ENCODE measurements at places on chromosomes 5 and 9.

- DNase-seq: no peak
Observed at GRCh38 chr5:139676951-139677735, 29.0 kb downstream of the CXXC5 start.

DNA sequence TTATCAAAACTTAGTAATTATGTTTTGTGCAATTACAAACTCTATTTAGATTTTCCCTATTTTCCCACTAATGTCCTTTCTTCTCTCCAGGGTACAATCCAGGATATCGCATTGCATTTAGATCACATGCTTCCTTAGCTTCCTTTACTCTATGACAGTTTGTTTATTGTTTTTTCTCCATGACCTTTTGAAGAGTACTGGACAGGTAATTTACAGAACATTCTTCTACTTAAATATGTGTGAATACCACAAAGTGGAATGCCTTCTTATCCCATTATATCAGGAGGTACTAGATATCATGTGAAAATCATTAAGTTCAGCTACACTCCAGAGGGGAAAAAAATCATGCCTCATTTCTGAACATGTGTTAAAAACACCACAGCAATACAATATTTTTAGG lies 776.6 kb upstream of the CDH9 start:
- DNase-seq: no peak

DNA sequence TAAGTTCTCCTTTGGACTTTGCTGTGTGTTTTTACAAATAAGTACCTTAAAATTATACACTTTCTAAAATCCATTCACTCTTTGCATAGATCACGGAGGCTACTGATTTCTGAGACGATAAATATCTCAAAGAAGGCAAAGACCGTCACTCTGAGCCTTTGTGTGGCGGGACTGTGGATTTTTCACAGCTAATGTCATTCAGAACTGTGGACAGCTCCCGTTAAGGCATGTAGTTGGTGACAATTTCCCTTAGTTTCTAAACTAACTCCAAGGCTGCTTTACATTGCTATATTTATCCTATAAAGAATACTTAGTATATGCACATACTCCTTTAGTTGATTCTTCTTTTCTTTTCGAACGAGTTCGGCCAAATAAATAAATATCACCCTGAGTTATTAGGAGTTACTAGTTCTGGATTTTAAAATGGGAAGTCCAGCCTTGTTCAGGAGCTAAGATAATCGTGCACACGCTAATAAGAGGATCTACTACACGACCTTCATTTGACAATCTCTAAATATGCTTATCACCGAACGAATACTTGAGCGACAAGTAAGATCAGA lies 1.8 kb downstream of the HCN1 start:
- no peak for DNase-seq

DNA sequence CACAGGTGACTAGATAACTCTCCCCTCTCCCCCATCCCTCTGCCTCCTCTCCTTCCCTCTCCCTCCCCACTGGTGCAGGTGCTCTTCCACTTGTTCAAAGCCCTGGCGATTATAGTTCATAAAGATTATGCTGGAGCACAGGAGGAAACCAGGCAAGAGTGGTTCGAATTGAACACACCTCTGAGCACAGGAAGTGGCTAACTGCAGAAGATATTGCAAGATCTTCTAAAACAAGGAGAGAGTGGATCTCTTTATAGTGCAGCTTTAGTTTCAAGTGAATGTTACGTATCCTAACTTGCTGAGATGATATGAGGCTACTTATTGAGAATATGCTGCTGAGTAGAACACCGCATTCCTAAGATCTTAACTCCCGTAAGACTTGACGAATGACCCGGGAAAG lies 178.4 kb downstream of the GOLPH3 start:
- no peak for DNase-seq

- no peak for DNase-seq
Observed at GRCh38 chr5:116365006-116365496, 209.6 kb downstream of the SEMA6A start.

GRCh38 chr5:82168294-82168693 lies 109.9 kb downstream of the RPS23 start:
- no peak for DNase-seq

DNA sequence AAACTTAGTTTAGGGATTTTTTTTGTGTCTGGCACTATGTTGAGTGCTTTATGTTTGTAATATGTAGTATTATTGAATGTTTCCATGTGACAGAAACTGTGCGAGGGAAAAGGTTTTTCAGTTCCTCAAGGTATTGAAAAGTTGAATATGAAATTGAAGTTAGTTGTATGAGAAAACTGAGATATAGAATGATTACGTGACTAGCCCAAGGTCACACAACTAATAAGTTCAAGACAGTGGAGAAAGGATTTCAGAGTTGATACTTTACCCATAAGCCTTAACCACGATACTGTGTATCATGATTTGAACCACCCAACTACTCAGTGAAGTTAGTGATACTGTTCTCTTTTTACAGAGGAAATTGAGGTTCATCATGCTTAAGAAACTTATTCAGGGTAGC lies 5.7 kb downstream of the NIPBL start:
- no peak for DNase-seq

DNA sequence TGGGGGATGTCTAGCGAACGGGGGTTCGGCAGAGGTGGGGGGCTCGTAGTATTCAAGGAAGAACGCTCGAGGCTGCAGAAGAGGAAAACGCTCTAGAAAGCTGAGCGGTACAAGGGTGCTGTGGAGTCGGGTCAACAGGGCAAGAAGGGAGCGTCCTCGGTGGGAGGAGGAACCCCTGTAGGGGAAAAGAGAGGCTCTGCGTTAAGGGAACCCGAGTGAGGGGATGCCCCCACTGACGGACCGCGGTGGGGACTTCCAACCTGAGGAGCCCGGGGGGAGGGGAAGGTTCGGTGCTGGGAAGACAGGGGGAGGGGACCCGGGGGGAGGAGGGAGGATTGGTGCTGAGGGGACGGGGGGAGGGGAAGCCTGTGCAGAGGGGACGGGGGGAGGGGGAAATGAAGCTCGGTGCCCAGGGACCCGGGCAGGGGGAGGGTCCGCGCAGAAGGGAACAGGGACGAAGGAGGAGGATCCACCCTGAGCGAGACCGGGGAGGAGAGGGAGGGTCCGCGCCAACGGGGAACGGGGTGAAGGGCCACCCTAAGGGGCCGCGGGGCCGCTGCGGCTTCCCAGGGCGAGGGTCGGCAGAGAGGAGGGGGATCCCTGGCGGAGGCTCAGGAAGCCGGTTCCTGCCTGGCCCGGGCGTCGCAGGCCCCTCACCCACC lies 621 bp downstream of the NR6A1 start:
- peak; percentile 82 for DNase-seq

DNA sequence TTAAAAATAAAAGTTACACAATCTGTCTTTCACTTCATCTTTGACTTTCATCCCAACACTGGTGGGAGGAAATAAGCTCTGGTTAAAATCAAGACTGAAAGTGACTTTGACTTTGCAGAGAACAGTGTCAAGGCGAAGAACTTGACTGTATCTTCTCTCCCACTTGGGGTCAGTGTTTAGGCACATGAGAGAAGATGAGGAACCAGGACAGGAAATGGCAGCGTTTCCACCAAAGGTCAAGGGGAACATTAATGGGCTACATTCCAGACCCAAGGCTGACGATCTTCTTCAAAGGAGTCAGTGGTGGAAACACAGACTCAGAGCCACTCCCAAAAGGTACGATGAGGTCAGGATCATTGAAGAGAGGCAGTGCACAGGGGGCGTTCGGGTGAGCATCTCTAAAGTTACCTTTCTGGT lies 409.5 kb downstream of the ARHGEF28 start:
- peak; percentile 8 for DNase-seq

DNA sequence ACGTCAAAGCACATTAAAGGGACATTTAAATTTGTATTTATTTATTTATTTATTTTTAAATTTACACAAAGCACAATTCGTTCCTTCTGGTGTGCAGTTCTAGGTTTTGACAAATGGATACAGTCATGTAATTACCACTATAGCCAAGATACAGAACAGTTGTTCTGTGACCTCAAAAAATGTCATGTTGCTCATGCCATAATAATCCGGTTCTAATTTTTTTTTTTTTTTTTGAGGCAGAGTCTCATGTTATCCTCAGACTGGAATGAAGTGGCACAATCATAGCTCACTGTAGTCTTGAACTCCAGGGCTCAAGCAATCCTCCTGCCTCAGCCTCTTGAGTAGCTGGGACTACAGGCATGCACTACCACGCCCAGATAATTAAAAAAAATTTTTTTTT lies 7.8 kb downstream of the IGFBPL1 start:
- DNase-seq: no peak

- DNase-seq: no peak
Observed at GRCh38 chr5:33400675-33401074, 40.1 kb upstream of the TARS1 start.

DNA sequence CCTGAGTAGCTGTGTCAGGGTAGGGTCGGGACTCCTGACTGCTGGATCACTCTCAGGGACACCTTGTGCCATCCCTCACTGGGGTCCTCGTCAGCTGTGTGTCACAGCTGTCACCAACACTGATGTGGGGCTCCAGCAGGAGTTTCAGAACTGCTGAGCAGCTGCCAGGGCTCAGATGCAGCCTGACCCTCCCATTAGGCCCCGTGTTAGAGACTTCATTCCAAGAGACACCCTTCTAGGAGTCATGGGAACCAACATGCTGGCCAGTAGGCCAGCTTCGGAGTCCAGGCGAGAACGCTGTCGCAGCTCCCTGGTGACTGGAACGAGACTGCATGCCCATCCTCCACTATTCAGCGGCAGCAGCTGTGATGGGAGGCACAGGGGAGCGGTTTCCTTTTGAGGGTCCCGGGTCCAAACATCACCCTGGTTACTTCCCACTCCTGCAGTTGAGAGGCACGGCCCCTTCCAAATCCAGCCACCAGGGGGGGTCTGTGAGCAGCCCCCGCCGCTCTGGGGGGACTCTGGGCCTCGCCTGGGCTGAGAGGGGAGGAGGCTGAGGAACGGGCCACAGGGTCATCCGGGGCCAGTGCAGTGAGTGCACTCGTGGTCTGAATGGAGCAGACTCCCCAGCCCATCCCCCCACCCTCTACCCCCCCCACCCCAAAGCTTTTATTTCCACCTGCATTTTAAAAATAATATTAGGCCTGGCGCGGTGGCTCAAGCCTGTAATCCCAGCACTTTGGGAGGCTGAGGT lies 12.6 kb upstream of the TCF7 start:
- DNase-seq: peak; percentile 83

- no peak for DNase-seq
Observed at GRCh38 chr5:81638471-81638870, 112.4 kb downstream of the SSBP2 start.

GRCh38 chr5:9624196-9624947 lies 5.8 kb downstream of the TAS2R1 start:
- DNase-seq: no peak

GRCh38 chr9:126672634-126673284 lies 59.0 kb downstream of the LMX1B start:
- no peak for DNase-seq

GRCh38 chr5:140118302-140118936 lies 4.5 kb downstream of the PURA start:
- DNase-seq: no peak

- no peak for DNase-seq
Observed at GRCh38 chr9:89747596-89747995, 142.8 kb downstream of the GADD45G start.

DNA sequence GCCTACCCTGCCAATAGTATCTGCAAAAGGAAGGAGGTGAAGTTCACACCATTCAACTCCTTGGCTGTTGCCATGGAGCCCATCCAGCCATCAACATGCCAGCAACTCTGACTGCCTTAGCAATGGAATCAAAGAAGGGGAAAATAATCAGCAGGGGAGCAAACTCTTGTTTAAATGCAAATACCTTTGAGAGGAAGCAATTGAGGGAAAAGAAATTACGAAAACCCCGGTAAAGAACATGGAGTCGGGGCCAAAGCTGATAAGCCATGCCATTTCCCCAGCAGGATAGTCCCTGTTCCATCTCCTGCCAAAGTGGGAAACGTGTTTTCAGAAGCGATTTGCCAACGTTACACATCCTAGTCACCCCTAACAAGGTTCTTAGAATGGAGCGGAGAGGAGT lies 69.0 kb downstream of the MFAP3 start:
- DNase-seq: no peak

GRCh38 chr5:1121044-1121443 lies 9.2 kb upstream of the SLC12A7 start:
- no peak for DNase-seq

DNA sequence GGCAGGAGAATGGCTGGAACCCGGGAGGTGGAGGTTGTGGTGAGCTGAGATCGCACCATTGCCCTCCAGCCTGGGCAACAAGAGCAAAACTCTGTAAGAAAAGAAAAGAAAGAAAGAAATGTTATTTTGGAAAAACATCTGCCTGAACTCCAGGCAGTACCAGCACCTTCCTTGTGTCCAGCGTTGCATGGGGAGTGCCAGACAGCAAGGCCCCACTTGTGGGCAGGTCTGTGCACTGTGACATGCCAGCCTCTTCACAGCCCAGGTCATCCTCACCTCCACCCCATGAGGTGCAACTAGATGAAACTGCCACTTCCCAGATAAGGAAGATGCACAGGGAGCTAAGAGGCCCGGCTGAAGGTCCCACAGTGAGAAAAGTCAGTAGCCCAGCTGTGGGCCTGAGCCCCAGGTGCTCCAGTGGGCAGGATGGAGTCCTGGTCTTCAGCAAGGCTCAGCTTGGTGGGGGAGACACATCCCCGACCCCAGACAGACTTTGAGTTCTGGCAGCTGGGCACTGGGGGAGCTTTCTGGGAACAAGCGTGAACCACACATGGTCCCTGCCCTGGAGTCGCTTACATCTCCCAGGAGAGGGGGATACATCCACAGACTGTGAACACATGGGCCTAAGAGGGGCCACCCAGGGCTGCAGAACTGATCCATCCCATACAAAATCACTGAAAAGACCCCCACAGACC lies 146.9 kb upstream of the IER5L start:
- no peak for DNase-seq

DNA sequence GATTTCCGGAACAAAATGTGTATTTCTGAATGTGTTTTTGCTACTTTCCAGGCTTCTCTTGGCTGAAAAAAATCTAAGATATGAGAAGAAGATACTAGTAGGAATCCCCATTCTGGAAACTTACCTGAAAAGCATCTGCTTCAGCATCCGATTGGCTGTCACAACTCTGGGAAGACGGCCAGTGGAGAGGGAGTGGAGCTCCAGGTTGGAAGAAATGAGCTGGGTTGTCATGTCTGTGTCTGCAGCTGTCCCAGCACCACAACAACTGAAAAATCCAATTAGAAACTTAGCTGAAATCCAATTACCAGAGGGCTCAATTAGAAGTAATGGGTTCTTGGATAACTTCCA lies 3.0 kb downstream of the PSMB7 start:
- DNase-seq: no peak

- DNase-seq: peak; percentile 47
Observed at GRCh38 chr5:133969654-133970324, 1.4 kb upstream of the C5orf15 start.

DNA sequence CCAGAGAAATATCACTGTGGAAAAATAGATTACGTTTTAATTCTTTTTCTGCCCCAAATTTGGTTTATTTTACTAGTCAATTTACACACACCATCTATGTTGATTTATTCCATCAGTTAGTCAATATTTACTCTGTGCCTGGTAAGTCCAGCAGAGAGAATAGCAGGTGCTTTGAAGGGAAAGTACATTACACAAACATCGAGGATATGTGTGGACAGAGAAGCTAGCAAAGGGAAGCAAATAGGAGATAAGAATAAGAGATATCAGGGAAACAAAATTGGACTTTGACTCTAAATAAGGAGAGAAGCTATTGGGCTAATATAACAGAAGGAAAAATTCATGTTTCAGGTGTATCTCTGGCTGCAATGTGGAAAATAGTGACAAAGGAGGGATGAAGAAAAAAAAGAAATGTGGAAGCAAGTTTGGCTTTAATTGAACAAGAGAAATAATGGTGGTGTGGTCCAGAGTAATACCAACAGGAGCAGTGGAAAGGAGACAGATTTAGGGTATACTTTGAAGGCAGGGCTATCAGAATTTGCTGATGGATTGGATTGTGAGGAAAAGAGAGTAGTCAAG lies 587.7 kb upstream of the CDH6 start:
- peak; percentile 23 for DNase-seq

Data from HuH-7 (cell line).